ENCODE measurements at places on chromosomes 12 and 14.

GRCh38 chr14:51018521-51018920 is 74.2 kb upstream of the PYGL start:
- no peak for DNase-seq

- peak; percentile 42 for DNase-seq
These were observed 23.3 kb upstream of the CCER1 start for GRCh38 chr12:90978117-90978770.

DNA sequence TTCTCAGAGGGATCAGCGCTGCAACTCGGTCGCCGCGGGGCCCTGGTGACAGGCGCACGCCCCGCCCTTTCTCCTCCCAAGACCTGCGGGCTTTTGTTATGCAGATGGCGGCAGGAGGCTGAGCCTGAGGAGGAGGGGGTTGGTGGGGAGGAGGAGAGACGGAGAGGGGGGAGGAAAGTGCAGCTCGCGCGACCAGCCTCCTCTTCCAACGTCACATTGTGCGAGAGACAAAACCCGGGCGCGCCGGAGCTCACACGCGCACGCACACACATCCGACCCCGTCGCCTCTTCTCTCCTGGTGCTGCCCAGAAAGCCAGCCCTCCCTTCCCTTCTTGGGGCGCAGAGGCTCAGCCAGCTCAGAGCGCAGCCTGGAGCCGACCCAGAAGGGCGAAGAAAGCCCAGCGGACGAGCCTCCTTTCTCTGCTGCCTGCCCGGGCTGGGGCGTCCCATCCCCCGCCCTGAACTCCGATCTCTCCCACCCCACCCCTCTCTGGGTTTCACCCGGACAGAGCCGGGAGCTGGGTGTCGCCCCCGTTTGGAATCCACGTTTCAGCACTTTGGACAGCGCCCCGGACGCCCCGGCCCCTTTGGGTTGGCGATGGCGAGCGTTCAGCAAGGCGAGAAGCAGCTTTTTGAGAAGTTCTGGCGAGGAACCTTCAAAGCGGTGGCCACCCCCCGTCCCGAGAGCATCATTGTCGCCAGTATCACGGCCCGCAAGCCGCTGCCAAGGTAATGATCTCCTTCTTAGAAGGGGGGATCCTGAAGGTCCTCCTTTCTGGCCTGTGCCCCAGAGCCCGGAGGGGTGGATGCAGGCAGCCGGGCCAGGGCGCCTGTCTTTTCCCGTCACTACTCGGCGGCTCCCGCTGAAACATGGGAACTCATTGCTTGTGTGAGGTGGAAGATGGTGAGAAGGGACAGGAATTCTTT is at the start of gene SRRM4:
Gene SRRM4 (plus strand): TSS at position 257 of the 927 bp plus-strand sequence. CDS start 342 bp downstream, at position 599.
- DNase-seq: no peak

- no peak for DNase-seq
These were observed 47.8 kb upstream of the LTA4H start for GRCh38 chr12:96083020-96083719.
